Activated naive CD4-positive, alpha-beta T cell treated with anti-CD3 and anti-CD28 coated beads, Interleukin-2, amount 10 ng/mL, durations not matched to agents 7 days and 5 days (primary cell): ENCODE measurements at places on chromosomes 3 and 15.
A peak's percentile ranks its signal among the peaks of the same experiment; 100 is the strongest.

- DNase-seq, result no peak
Measured at GRCh38 chr3:189950258-189950657, 170.4 kb downstream of the P3H2 start.

DNA sequence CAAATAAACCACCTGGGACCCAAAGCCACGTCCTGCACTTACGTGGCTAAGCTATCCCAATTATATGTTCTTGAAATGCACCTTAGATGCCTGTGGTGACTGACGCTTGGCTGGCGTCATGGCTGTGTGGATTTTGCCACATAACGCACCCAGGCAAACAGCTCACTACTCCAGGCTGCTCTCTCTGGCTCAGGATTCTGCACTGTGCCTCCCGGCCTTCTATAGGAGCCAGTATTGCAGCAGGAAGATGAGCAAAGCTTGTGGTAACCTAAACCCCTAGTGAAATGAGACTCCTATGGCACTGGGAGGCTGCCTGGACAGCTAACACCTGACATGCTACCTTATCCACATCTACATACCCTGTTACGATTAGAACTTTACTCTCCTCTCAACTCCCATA, 179.3 kb downstream of the THRB start:
- DNase-seq, result no peak

- no peak for DNase-seq
Measured at GRCh38 chr3:54223063-54223462, 100.7 kb downstream of the CACNA2D3 start.

DNA sequence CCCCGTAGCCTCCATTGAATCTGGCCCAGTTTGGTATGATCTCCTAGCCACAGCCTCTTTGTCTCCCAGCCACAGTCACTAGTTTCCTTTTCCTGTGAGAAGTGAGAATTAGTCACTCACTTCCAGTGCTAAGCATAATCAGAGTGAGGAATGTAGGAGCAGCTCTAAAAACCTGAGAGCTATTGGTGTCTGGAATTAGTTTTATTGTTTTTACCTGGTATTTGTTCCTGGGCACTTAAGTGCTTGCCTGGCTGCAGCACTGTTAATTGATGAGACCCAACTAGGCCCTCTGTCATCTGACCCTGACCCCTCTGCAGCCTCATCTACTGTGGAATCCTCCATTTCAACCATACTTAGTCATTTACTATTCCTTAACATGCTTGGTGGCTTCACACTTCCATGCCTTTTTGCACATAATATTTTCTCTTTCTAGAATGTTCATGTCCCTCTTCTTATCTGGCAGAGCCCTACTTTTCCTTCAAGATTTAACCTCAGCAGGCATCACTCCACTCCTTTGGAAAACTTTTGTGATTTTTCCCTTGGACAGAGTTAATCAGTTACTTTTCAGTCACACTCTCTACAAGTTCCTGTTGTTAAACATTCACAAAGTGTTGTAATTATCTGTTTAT, 48.8 kb downstream of the PDE8A start:
- no peak for DNase-seq

GRCh38 chr3:157284688-157285087, 124.7 kb upstream of the CCNL1 start:
- no peak for DNase-seq

DNA sequence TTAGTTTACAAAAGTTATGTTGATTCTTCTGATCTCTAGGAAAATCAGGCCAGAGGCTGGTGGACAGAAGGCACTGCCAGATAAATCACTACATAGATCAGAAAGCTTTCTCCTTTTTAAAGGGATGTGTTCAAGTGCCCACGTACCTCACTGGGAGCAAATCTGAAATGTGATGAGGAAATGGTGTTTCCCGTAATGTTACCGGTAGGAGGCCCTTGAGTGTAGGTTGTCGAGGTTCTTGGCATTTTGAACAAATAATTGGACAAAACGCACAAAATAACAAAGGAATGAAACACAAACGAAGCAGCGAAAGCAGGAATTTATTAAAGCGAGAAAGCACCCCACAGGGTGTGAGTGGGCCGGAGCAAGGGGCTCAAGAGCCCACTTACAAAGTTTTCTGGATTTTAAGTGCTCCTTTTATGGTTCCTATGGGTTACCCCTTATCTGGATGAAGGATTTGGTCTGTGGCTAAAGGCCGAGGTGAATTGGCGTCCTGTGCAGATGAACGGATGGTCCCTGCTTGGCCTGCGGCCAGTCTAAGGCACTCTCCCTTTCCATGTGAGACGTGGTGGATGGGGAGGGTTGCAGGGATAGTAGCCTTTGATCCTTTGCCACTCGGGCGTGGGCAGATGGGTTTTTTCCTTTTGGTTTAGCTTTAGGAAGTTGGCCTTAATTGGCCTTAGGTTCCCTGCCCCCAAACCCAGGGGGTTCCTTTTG, 1.0 kb downstream of the SNX1 start:
- peak; percentile 27 for DNase-seq

GRCh38 chr15:99729920-99730319, 3.3 kb downstream of the LYSMD4 start:
- peak; percentile 52 for DNase-seq

DNA sequence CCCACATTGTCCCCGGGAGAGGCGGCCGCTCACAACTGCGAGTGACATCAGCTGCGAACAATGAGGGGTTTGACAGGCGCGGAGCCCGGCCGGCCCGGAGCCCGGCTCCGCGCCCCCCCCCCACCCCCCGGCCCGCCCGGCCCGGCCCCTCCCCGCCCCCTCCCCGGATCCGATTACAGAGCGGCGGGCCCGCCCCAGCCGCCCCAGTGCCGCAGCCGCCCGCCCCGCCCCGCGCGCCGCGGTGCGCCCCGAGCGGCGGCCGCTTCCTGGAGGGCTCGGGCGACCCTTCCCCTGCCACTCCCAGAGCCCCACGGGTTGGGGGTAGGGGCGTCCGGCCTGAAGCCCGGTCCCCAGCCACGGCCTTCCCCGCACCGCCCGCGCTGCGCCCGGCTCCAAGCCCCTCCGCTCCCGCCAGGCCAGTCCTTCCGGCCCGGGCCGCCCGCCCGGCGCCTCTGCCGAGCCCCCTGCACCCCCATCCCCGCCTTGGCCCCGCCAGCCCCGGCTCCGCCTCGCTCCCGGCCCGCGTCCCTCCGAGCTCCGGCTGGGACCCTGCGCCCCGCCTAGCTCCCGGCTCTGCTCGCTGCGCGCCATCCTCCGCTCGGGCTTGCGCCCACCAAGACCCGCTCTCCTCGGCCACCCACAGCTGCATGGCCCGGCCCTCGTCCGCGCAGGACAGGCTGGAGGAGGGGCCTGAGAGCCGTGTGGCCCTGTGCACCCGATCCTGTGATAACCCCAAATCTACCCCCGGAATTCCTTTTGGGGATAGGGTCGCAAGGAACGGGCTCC, at the start of gene PCBP4:
Gene PCBP4 (minus strand): TSS at position 71 of the 786 bp plus-strand sequence. CDS start 6,214 bp downstream, outside the sequence.
- DNase-seq, result peak; percentile 65

- DNase-seq, result no peak
Measured at GRCh38 chr3:59121346-59122144, 71.7 kb upstream of the CFAP20DC start.

GRCh38 chr15:27125185-27125584, 154.2 kb downstream of the GABRG3 start:
- no peak for DNase-seq

GRCh38 chr3:196192036-196192523, 19.1 kb downstream of the ZDHHC19 start:
- peak; percentile 57 for DNase-seq

- DNase-seq, result no peak
Measured at GRCh38 chr3:172279974-172280373, 168.3 kb downstream of the GHSR start.

DNA sequence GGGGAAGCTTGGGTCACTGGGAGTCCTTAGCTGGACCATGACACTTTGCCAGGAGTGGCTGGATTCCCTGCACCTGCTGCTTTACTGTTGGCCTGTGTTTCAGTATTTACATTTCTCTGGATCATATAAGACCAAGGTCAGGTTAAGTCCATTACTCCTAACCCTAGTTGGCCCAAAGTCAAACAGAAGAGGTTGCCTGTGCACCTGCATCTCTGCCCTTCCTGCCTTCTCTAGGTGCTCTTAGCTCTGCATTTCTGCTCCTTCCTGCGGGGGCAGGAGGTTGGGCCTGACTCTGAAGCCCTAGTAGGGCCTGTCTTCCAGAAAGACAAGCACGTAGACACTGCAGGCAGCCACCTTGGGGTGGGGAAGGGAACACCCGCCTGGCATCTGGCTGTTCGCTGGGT, 124.3 kb downstream of the RPLP1 start:
- peak; percentile 37 for DNase-seq

GRCh38 chr3:196872316-196872715, 4.6 kb downstream of the SENP5 start:
- DNase-seq, result no peak

DNA sequence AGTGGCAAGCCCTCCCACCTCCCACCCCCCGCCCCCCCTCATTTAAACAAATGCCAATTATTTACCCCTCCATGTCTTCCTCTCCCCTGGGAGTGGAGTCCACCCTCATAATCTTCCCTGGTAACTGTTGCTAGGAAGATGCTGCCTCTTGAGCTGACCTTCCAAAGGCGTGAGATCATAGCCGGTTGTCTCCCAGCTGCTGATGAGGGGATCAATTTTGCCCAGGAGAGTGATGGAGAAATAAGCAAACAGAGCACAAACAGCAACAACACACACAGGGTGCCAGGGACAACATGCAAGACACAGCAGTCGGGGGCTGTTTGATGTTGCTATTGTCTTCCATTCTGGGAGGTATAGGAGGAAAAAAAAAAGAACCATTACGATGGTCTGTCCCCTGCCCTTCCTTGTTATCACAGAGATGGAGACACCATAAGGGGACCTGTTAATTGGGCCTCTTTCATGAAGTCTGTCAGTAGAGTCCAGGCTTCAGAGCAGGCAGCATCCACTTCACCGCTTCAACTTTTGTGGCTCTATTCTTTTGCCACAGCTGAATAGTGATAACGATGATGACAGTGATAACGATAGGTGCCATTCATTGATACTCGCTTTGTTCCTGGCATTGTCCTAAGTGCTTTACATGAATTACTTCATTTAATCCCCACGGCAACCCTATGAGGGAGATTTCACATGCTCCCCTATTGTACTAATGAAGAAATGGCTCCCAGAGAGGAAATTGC, 76.9 kb upstream of the RGMA start:
- no peak for DNase-seq

DNA sequence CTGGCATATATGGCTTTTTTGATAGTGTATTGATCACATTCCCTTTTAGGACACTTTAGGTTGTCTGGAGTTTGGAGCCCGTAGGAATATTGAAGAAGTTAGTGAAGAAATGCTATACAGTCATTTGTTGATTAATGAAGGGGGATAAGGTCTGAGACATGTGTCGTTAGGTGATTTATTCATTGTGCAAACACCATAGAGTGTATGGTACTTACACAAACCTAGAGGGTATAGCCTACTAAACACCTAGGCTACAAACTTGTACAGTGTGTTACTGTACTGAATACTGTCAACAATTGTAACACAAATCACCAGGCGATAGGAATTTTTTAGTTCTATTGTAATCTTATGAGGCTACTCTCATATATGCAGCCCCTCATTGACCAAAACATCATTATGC, 3.3 kb downstream of the TPM1 start:
- DNase-seq, result no peak

DNA sequence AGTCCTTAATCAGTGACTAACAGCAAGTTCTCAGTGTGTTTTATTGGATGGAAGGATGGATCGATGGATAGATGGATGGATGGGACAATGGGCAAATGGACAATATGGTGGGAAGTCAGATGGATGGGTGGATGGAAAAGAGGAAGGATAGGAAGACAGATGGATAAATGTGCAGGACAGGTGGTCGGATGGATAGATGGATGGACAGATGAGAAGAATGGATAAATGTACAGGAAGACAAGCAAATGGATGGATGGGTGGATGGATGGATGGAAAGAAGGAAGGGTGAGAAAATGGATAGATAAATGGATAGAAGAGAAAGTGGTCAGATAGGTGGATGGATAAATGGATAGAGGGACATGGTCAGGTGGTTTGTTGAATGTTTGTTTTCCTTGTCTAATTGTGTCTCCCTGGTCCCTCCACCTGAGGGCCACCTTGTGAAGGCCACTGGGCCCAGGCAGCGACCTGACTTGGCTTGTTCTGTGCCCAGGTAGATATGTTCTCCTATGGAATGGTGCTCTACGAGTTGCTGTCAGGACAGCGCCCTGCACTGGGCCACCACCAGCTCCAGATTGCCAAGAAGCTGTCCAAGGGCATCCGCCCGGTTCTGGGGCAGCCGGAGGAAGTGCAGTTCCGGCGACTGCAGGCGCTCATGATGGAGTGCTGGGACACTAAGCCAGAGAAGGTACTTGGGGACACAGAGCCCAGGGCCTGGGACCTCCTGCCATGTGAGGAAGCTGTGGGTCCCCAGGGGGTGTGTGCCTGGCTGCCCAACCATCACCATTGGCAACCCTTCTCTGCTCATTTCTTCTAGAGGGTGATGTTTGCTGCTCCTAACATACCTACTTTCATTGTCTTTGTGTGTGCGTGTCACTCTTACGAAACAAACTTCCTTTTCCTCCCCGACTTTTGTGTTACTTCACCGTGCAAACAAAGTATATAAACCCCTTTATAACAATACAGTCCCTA, 137.5 kb downstream of the LRRK1 start:
- DNase-seq, result no peak

GRCh38 chr15:74343797-74344127, 23.7 kb downstream of the CYP11A1 start:
- no peak for DNase-seq

DNA sequence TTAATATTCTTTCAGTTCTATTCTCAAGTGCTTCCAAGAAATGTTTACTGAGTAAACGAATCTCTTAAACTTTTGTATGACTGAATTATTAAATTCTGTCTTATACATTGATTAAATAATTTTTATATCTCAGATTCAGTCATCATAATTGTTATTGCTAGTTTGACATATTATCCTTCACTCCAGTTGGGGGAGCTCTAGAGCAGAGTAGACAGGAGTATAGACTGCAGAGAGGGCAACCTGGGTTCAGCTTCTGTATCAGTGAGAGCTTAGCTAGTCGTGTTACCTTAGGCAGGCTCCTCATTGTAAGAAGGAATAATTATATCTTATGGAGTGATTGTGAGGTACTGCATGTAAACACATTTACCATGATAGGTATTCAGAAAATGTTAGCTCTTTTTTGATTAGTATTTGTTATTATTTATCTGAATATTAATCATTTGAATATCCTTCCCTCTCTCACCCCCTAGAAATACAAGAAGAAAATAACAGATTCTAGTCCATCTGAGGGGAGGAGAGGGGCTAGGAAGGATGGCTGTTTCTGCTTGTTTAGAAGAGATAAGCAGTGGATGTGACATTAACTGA, 31.0 kb upstream of the ZCWPW2 start:
- DNase-seq, result peak; percentile 43

DNA sequence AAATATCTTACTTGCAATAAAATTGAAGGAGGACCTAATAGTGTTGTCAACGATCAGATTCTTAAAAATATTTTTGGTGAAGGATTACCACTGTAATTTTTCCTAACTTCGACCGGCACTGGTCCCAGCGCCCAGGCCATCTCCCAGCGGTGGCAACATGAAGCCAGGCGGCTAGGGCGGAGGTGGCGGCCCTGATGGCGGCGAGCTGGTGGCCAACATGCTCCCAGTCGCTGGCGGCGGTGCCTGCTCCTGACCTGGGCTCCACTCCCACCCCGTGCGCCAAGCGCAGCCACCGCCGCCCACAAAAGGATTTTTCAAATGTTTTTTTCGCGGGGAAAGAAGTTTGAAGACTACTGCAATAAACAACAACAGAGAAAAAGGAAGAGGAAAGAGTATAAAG, 56.5 kb upstream of the B3GALNT1 start:
- DNase-seq, result no peak

- no peak for DNase-seq
Measured at GRCh38 chr15:70715840-70716485, 47.4 kb downstream of the UACA start.

- peak; percentile 88 for DNase-seq
Measured at GRCh38 chr3:14598143-14598569, 53.4 kb upstream of the CCDC174 start.

GRCh38 chr3:94064243-94064860, 1.5 kb downstream of the NSUN3 start:
- no peak for DNase-seq
